Naive B cell (primary cell): ENCODE measurements at places on chromosomes 7 and 10.
A peak's percentile ranks its signal among the peaks of the same experiment; 100 is the strongest.

GRCh38 chr7:151509670-151510333 is 9.9 kb downstream of the RHEB start:
- H3K36me3 ChIP-seq: no peaks in the 10 kb centered on the region
- no peak for DNase-seq
- H3K27ac ChIP-seq: no peak overlapping the region
- H3K4me3 ChIP-seq: no peak overlapping the region
- H3K27me3 ChIP-seq: no peaks in the 10 kb centered on the region

GRCh38 chr10:44198780-44199097 is 186.2 kb downstream of the CXCL12 start:
- no peaks in the 10 kb centered on the region for H3K27me3 ChIP-seq
- H3K27ac ChIP-seq: no peak overlapping the region
- H3K36me3 ChIP-seq: no peaks in the 10 kb centered on the region
- H3K4me1 ChIP-seq: no peaks in the 10 kb centered on the region

DNA sequence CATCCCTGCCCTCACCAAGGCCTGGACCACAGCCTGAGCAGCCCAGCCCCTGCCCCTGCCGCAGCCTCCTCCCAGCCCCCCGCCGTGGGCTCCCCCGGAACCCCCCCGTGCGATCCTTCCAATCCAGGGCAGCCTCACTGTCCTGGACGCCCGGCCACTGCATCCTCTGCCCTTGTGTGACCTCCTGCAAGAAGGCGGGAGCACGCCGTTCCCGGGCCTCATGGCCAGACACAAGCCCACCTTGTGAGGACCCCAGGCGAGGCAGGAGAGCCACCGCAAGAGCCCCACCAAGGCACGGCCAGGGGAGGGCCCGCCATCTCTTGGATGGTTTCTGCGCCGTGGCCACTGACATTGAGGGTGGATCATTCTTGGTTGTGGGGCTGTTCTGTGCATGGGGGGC is 7.8 kb upstream of the LFNG start:
- peak overlapping the region; percentile 90 for H3K4me3 ChIP-seq
- no peak overlapping the region for H3K27ac ChIP-seq
- peaks cover 53% of the 10 kb centered on the region for H3K4me1 ChIP-seq
- no peak for DNase-seq
- H3K36me3 ChIP-seq: no peaks in the 10 kb centered on the region
- H3K27me3 ChIP-seq: no peaks in the 10 kb centered on the region

- H3K4me1 ChIP-seq: peaks cover 34% of the 10 kb centered on the region
- peak; percentile 42 for DNase-seq
- peak overlapping the region; percentile 96 for H3K27ac ChIP-seq
- peak overlapping the region; percentile 96 for H3K4me3 ChIP-seq
Measured at GRCh38 chr10:31320550-31321211, 1.7 kb downstream of the ZEB1 start.

DNA sequence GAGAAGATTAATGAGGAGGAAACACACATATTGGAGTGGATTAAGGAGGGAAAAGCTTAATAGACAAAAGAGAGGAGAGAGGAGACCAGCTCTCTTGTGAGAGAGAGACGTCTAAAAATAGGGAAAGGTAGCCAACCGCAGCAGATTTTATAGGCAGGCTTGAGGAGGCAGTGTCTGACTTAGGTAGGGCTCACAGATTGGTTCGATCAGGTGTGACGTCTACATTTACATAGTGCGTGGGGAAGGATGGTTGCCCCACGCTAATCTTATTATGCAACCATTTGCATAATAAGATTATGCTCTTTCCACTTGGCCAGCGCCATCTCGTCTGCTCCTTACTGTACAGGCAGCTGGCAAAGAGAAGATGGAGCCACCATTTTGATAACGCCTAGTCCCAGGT is 122.0 kb downstream of the MARCHF5 start:
- H3K36me3 ChIP-seq: peaks cover 8% of the 10 kb centered on the region
- no peak overlapping the region for H3K4me3 ChIP-seq
- peaks cover 19% of the 10 kb centered on the region for H3K27me3 ChIP-seq
- no peak overlapping the region for H3K27ac ChIP-seq

DNA sequence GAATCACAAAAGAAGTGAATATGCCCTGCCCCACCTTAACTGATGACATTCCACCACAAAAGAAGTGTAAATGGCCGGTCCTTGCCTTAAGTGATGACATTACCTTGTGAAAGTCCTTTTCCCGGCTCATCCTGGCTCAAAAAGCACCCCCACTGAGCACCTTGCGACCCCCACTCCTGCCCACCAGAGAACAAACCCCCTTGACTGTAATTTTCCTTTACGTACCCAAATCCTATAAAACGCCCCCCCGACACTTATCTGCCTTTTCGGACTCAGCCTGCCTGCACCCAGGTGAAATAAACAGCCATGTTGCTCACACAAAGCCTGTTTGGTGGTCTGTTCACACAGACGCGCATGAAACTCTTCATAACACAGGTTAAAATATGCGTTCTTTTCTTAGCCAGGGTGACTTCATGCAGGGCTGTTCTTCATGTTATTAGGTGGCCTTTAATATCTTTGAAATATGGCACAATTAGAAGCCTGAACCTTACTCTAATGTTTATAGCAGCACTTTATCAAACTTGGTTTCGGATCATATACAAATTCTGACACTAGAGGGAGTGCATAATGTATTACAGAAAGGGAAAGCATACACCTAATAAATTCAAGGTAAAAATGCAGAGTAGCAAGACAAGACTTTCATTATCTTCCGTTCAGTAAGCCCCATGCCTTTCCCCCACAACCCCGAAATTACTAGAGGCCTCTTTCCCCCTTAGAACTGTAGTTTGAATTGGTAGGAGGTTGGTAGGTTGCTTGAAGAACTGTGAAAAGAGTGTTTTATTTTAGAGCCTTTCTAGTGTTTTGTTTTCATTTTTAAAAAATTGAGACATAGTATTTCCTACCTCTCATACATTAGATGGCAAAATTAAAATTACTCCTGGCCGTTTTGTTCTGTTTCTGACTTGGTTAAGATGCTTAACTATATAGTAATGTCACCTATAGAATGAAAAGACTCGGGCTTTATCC is 117.9 kb downstream of the NPY start:
- no peaks in the 10 kb centered on the region for H3K36me3 ChIP-seq
- peaks cover 13% of the 10 kb centered on the region for H3K4me1 ChIP-seq
- H3K27ac ChIP-seq: no peak overlapping the region
- no peaks in the 10 kb centered on the region for H3K27me3 ChIP-seq
- DNase-seq: peak; percentile 9
- H3K4me3 ChIP-seq: no peak overlapping the region

DNA sequence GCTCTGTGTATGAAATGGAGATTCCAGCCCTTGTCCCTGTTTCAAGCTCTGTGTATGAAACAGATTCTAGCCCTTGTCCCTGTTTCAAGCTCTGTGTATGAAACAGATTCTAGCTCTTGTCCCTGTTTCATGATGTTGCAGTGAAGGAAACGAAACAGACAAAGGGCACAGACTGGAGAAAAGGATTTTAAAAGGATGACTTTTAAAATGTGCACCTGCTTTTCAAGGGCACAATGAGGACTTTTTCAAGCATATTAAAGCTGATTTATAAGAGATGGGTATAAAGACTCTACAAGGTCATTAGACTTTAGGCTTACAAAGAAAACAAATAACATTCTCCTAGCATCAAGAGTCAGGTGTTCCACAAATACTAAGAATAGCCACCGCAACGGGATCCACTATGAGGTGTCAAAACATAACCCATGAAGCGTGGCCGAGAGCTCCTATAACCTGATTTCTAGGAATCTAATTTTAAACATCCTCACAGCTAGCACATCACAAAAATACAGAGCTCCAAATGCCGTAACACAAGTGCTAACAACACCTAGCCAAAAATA is 29.0 kb downstream of the DIP2C start:
- peaks cover 9% of the 10 kb centered on the region for H3K27me3 ChIP-seq
- no peak for DNase-seq
- no peaks in the 10 kb centered on the region for H3K4me1 ChIP-seq
- no peak overlapping the region for H3K27ac ChIP-seq

DNA sequence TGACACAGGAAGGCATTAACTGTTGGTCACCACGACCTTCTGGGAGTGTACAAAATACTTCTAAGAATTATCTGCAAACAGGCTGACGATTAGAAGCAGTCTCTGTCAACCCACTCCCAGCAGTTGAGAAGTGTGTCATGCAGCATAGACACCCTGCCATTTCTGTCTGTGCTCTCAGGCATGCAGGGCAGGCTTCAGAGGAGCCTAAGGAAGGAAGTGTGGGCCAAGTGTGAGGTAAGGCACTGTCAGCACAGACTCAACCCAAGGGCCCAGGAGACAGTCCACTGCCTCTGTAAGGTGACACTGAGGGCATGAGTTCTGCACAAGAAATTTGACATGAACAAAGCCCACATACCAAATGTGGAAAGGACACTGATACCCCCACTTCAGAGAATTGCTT is 109.0 kb upstream of the VIPR2 start:
- H3K4me1 ChIP-seq: no peaks in the 10 kb centered on the region
- H3K27me3 ChIP-seq: no peaks in the 10 kb centered on the region
- H3K4me3 ChIP-seq: no peak overlapping the region
